ENCODE measurements at places on chromosomes 4 and X.

DNA sequence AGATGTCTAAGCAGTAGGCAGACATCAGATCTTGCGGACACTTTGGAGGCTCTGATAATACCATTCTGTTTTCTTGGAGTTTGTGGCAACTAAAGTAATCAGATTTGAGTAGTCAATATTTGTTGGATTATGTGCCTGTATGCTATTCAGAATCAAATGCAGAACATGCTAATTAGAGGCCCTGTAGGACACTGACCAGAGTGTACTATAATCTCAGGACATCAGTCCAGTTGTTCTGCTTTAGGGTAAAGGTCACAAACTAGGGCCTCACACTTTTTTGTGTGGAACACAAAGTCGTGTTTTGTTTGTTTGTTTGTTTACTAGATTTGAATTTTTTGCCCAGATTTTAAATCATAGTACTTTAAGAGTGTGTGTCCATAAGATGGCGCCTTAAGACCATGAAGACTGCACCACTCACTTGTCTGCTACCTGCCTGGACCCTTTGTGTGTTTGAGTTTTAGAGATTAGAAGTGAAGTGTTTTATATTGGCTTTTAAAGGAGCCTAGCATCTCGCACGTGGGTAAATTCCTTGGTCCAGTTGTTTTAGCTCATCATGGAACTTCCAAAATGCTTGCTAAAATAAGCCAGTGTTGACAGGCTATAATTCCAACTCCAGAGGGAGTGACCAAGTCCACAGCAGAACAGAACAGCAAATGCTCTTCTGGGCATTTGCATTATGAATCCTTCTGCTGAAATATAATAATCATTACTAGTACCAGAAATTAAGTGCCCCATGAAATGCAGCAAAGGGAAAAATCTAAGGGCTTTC, 34.7 kb downstream of the IL13RA1 start:
- no peak for DNase-seq

DNA sequence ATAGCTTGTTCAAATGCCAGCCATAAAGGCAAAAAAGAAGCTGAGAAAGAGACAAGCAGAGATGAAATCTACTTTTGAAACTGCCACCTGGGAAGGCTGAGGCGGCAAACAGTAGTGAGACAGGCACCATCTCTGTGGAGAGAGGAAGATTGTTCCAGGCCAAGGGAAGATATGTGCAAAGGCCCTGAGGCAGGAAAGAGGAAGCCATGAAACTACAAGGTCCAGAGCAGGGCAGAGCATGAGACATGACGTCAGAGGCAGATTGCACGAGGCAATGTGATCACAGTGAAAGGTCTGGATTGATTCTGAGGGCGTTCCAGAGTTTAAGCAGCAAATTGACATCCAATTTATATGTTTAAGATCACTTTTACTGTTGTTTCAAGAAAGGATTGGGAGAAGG, 226.1 kb downstream of the QDPR start:
- DNase-seq = no peak

GRCh38 chr4:7960017-7960789, 20.5 kb upstream of the AFAP1 start:
- DNase-seq = no peak

DNA sequence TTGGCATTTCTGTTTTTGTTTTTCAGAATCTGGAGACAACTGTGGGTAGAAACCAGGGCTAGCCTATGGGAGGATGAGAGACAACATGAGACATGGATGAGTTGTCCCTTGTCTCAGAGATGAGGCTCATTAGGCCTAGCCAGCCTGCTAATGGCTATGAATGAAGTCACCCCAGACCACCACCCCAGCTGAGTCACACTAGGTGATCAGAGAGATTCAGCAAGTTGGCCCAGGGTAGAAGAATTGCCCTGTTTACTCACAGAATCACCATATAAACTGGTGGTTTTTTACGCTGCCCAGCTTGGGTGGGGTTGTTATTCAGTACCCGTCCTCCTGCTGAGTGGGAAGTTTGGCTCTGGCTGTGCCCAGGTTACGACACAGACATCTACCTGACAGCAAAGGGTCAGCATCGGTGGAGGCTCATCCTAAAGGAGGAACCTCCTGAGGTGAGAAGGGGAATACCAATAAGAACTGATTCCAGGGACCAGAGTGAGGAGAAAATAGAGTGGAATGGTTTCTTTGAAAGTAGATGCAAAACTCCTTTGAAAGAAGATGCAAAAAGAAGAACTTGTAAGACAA, 17.2 kb upstream of the ARSJ start:
- no peak for DNase-seq

DNA sequence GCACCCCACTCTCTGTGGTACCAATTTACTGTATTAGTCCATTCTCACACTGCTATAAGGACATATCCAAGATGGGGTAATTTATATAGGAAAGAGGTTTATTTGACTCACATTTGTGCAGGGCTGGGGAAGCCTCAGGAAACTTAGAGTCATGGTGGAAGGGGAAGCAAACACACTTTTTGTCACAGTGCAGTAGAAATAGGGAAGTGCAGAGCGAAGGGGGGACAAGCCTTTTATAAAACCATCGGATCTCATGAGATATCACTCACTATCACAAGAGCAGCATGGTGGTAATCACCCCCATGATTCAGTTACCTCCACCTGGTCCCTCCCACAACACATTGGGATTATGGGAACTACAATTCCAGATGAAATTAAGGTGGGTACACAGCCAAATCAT, 766.9 kb upstream of the PCDH10 start:
- no peak for DNase-seq

DNA sequence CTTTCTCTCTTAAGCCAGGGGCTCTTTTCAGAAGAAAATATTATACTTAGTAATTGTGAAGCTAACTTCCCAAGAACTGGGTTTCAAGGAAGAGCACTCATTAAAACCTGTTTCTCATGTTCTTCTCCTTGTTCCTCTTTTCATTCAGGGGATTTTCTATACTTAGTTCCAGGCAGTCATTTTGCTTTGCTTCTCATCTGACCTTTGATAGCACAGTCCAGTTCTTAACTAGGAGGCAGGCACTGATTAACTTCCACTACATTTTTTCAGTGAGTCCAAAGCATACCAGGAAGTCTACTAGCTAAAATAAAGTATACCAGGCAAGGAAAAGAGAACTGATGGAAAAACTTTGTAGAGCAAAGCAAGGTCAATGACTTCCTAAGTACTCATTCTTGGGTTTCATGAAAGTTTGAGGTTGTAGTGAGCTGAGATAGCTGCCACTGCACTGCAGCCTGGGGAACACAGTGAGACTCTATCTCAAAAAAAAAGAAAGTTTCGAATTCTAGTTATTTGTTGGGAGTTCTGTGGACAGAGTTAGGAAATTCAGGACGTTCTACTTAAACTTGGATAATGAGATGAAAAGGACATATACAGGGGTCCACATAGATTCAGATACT, 190.1 kb upstream of the HS3ST1 start:
- DNase-seq = no peak

DNA sequence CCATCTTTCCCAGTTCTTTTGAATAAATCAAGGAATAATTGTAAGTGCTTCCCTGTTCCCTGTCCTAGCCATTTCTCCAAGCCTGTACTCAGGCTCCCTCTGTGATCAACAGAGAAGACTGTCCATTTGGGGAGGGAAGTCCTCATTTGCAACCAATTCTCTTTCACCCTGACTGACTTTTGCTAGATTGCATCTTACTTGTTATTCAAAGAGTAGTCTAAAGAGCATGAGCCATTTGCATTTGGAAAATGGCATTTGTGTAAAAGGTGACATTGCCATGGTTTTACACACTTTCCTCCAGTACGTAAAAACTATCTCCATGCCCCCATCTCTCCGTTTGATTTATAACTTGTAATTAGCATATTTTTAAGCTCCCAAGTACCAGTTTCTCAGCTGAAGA, 110.6 kb downstream of the MBNL3 start:
- no peak for DNase-seq

GRCh38 chr4:25624616-25625015, 31.0 kb upstream of the SLC34A2 start:
- DNase-seq = no peak

GRCh38 chrX:133991814-133992213, 6.4 kb upstream of the GPC3 start:
- DNase-seq = no peak
